ENCODE measurements at places on chromosomes 4 and X.

- no peak for DNase-seq
Observed at GRCh38 chr4:7871356-7871755, 68.3 kb downstream of the AFAP1 start.

GRCh38 chr4:184147858-184148737 lies 69.6 kb downstream of the ENPP6 start:
- no peak for DNase-seq

- no peak for DNase-seq
Observed at GRCh38 chrX:151396042-151396824, 773 bp upstream of the VMA21 start.

- DNase-seq = no peak
Observed at GRCh38 chr4:154998284-154998683, 210.2 kb upstream of the NPY2R start.
